ENCODE measurements at places on chromosomes 11 and 22.

GRCh38 chr11:22711071-22711770 lies 44.8 kb downstream of the GAS2 start:
- no peak for DNase-seq

- no peak for DNase-seq
These were observed 114.8 kb downstream of the KCNQ1OT1 start for GRCh38 chr11:2584812-2585565.

DNA sequence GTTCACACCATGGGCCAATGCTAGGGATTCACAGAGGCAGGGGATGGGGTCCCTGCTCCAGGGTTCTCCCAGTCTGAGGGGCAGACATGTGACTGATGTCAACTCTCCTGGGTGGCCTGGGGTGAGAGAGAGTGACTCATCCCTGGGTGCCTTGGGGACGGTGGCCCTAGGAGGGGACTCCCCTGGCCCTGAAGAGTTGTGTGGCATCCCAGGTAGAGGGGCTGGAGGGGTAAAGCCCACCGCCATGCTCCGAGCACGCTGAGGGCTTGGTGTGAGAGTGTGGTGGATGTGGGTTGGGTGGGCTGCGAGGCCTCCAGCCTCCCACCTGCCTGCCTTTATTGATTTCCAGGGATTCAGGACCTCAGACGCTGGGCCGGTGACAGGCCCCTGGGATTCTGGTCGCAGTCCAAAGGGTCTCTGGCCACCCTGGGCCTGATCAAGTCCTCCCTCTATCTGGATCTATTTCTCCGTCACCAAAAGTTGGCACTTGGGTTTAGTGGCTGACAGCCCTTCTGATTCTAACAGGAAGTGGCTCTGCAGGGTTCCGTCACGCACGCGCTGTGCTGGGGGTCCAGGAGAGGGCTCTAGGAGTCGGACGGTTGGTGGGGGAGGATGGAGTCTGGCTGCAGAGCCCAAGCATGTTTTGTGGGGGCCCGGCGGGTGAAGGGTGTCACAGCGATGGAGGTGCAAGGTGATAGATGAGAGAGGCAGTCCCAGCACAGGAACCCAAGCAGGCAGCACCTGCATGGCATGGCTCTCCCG lies 27.3 kb upstream of the WNT7B start:
- DNase-seq: no peak

- no peak for DNase-seq
These were observed 118.1 kb downstream of the HIPK3 start for GRCh38 chr11:33375236-33375635.

DNA sequence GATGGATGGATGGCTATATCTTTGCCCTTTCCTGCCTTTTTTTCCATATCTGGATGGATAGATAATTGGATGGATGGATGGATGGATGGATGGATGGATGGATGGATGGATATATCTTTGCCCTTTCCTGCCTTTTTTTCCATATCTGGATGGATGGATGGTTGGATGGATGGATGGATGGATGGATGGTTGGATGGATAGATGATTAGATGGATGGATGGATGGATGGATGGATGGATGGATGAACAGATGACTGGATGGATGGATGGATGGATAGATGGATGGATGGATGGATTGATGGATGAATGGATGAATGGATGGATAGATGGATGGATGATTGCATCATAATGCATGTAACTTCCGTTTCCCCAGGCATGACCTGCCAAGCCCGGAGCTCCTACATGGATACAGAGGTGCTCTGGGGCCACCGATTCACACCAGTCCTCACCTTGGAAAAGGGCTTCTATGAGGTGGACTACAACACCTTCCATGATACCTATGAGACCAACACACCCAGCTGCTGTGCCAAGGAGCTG lies 24.9 kb downstream of the KCNJ5 start:
- DNase-seq: no peak

DNA sequence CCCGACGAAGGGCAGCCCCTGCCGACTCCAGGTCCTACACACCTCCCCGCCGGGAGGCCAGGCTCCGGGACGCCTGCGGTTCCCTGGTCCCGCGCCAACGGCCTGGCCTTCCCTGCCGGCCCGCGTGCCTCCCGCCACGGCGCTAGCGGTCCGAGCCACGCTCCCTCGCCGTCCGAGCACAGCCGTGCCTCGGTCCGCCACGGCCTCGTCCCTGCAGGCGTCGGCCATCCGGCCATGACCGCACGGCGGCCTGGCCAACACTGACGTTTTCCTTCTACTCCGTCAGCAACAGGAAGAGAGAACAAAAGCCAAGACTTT lies 532 bp downstream of the EIF4G2 start:
- no peak for DNase-seq
